Muscle of arm (tissue), 14 donors: ENCODE measurements at places on chromosomes 2 and 18. TPM values are rescaled to one million over a fixed set of nuclear protein-coding genes. Genes with fewer than 3 reads are reported as not detected.

DNA sequence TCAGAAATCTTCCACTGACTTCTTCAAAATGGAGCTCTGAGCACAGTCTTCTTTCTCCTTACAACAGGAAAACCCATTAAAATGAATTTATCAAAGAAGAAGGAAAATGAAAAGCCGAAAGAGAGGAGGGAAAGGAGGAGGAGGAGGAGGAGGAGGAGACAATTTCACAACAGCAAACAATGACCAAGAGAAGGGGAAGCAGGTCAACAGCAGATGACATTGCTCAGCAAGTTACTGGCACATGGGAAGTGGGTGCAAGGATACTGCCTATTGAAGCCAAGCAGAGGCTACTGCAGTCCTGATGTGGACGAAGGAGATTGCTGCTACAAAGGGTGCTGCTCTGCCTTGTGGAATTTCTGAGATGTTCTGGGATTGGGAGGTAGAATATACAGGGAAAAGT lies 268.2 kb upstream of the FBXO11 start:
- DNase-seq: no peak

Gene NEB
- 2,015 TPM for polyA plus RNA-seq

GRCh38 chr2:229586746-229587705 lies 127.3 kb downstream of the DNER start:
- DNase-seq: peak; percentile 81

- DNase-seq: no peak
These were observed 27.1 kb upstream of the STEAP3 start for GRCh38 chr2:119196301-119197125.

Gene NCOA1
- 160 TPM for polyA plus RNA-seq

- no peak for DNase-seq
These were observed 34.4 kb downstream of the ACAA2 start for GRCh38 chr18:49778826-49779465.

Gene DNAJB2
- polyA plus RNA-seq: 85.8 TPM

GRCh38 chr2:47344890-47345589 lies 57.9 kb upstream of the MSH2 start:
- no peak for DNase-seq
